ENCODE measurements at places on chromosomes 4 and X.

- no peak for DNase-seq
Observed at GRCh38 chrX:140292961-140293360, 211.9 kb downstream of the SOX3 start.

GRCh38 chrX:143095321-143095720, 69.6 kb downstream of the SPANXN4 start:
- no peak for DNase-seq

DNA sequence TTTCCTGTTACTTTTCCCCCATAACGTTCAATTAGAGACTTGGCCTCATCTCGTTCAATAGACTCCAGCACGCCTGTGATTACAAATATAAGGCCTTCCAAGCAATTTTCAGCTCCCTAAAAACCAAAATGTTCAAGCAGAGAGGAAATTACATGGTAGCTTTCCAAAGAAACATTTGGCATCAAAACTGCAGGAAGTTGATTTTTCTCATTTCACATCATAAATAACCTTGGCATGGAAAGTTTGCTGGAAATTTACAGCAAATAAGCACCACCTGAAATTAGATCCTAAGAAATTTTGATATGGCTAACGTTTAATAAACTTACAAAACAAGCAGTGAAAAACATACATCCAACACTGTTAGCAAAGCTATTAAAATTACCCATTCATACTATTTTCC, 53.3 kb downstream of the RFC1 start:
- DNase-seq = no peak

DNA sequence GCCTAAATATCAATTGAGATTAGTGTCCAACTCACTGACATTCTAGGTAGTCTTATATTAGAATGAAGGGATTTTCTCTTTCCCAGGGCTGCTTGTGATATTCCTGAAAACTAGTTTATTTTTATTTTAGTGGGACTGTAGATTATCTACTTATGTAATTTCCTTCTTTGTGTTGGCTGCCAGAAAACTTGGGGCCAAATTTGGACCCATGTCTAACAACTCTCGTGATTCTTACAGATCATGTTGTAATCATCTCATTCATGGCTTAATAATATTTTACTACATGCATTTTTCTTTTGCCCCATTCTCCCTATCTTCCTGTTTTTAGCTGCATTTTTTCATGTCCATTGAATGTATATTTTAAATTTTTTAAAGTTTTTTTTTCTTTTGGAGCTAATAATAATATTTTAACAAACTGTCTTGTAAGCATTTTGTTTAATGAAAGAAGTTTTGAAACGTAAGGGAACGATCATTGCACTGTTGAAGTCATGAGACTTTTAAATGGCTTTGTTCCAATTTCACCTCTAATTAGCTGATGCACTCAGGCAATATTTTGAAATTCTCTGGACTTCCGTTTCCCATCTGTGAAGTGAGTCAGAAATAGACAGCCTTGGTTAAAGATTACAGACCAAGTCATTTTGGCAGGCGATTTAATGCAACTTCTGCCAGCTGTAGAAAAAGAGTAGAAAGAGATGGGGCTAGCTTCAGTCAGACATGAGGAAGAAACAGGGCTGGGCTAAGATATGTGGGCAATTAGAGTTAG, 14.3 kb upstream of the TDO2 start:
- peak; percentile 82 for DNase-seq

- peak; percentile 85 for DNase-seq
Observed at GRCh38 chr4:114005569-114006442, 26.4 kb upstream of the ARSJ start.

DNA sequence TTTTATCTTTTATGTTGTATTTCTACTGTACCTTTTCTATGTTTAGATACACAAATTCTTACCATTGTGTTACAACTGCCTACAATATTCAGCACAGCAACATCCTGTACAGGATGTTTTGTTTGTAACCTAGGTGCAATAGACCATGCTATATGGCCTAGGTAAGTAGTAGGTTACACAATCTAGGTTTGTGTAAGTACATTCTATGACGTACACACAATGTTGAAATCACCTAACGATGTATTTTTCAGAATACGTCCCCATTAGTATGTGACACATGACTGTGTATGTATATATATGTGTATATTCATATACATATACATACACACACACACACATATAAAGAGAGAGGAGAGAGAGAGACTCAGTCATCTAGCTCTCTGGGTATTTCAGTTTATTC, 103.5 kb downstream of the CLNK start:
- DNase-seq = no peak

GRCh38 chr4:24104158-24104565, 214.3 kb upstream of the PPARGC1A start:
- peak; percentile 47 for DNase-seq

- DNase-seq = no peak
Observed at GRCh38 chrX:130057209-130057608, 53.1 kb downstream of the ELF4 start.

DNA sequence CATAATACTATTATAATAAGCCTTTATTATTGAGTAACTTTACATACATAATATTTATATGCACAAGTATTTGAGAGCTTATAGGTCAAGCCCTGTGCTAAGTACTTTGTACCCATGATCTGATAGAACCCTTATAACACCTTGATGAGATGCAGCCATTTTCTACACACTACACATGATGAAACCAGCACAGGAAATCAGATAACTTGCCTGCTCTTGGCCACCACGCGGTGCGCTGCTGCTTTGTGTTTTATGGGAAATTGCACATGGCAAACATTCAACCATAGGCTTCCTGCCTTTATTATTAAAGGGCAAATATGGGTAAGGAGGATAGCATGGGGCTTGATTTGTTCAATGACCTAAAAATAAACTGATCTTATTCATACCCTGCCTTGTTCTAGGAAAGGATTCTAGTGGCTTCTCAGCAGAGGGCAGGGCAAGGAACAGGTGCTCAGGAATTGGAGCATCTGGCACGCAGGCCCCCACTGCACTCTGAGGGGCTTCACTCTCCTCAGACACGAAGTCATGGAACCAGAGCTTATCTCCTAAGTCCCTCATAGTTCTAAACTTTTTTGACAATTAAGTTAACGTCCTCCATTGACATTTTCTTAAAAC, 31.6 kb upstream of the NAP1L5 start:
- DNase-seq = no peak

- no peak for DNase-seq
Observed at GRCh38 chr4:8319061-8319460, 49.5 kb downstream of the HTRA3 start.

DNA sequence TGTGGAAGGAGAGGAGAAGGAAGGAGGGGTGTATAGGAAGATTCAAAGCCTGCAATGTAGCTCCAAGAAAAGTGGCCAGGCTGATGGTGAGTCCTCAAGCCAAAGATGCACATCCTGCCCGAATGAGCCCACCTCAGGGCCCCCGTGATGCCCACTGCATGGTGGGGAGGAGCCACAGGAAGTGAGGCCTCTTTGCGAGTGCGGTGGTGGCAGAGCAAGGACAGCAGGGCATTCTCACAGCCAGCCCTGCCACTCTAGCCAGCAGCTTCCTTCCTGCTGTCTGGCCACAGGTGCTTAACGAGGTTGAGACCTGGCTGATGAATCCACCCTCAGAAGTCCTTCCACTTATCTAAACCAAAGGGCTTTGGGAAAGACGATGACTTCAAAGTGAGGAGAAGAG, 55.8 kb downstream of the BCOR start:
- no peak for DNase-seq

GRCh38 chrX:38312436-38312835, 14.9 kb downstream of the RPGR start:
- peak; percentile 74 for DNase-seq

- DNase-seq = no peak
Observed at GRCh38 chr4:141497627-141498026, 138.8 kb upstream of the IL15 start.

- DNase-seq = no peak
Observed at GRCh38 chrX:19991350-19991718, 473 bp upstream of the BCLAF3 start.

- DNase-seq = no peak
Observed at GRCh38 chrX:1488141-1488540, 35.4 kb upstream of the ASMTL start.

GRCh38 chr4:144507311-144508101, 138.4 kb upstream of the HHIP start:
- peak; percentile 53 for DNase-seq

GRCh38 chrX:2342874-2343273, 157.9 kb downstream of the DHRSX start:
- DNase-seq = peak; percentile 77

- no peak for DNase-seq
Observed at GRCh38 chr4:5815641-5816040, 77.2 kb downstream of the CRMP1 start.

- no peak for DNase-seq
Observed at GRCh38 chrX:8025705-8026104, 98.5 kb upstream of the PNPLA4 start.

GRCh38 chr4:29142708-29143107, 1577.5 kb upstream of the PCDH7 start:
- no peak for DNase-seq

DNA sequence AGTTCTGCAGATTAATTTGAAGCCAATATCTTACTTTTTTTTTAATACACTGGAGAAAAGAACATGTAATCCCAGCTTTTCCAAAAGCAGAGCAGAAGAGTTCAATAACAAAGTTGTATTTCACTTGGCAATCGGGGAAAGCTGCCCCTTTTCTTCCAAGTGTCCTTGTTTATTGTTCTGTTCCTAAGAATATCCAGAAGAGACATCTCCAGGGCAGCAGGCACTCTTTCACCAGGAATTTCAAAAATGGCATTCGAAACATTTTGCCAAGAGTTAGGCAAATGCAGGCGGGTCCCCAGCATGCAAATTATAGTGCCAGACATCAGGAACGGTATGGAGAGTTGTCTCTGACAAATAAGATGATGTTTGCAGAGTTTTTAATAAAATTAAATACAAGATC, 494.5 kb downstream of the BCOR start:
- no peak for DNase-seq

GRCh38 chr4:83138946-83139345, 24.4 kb upstream of the PLAC8 start:
- DNase-seq = no peak

- DNase-seq = no peak
Observed at GRCh38 chr4:40722576-40723161, 27.1 kb upstream of the NSUN7 start.

- no peak for DNase-seq
Observed at GRCh38 chr4:10949039-10949733, 264.6 kb upstream of the CLNK start.

GRCh38 chr4:55345054-55345453, 988 bp upstream of the SRD5A3 start:
- no peak for DNase-seq

DNA sequence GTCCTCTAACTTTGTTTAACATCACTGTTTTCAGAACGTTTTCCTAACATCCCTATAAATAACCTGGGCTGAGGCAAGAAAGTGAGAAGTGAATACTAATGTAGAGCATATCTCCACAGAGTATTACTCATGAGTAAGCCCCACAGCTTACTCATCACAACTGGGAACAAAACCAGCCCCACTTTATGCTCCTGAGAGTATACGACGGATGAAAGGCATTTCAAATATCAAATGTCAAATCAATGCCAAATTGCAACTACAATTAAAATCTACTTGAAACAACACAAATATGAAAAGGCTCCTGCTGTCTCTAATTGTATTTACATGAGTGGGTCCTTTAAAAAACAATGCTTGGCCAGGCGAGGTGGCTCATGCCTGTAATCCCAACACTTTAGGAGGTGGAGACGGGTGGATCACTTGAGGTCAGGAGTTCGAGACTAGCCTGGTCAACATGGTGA, 41.2 kb downstream of the SH3RF1 start:
- DNase-seq = peak; percentile 96

- no peak for DNase-seq
Observed at GRCh38 chr4:172740434-172740833, 428.2 kb upstream of the GALNT7 start.

GRCh38 chr4:18278244-18278643, 256.7 kb upstream of the LCORL start:
- DNase-seq = no peak

DNA sequence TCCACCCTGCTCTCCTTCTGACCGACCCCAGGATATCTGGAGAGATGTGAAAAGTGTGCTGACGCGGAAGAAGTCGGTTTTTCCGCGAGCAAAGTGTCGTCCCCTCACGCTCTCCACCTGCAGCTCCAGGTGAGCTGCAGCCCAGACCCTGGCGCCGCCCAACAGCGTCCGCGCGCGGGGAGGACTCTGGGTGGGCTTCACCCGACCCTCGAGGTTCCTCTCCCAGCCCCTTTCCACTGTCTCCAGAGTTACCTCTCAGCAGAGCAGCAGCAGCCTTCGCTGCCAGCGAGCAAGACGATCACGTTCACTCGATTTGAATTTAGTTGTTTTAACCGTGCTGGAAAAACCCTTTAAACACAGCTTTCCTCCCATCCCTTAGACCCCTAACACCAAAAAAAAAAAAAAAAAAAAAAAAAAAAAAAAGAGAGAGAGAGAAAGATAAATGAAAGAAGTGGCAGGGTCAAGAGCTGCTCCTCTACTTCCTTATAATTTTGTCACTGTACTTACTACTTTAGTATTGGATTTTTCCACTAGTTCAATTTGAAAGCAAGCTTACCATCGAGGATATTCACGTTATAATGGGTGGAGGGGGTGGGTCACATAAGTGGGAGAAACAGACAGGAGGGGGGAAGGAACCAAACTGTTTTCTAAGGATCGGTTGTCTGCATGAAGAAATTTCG, 758 bp upstream of the NR3C2 start:
- no peak for DNase-seq

- DNase-seq = no peak
Observed at GRCh38 chr4:48472794-48473193, 10.3 kb upstream of the SLC10A4 start.

DNA sequence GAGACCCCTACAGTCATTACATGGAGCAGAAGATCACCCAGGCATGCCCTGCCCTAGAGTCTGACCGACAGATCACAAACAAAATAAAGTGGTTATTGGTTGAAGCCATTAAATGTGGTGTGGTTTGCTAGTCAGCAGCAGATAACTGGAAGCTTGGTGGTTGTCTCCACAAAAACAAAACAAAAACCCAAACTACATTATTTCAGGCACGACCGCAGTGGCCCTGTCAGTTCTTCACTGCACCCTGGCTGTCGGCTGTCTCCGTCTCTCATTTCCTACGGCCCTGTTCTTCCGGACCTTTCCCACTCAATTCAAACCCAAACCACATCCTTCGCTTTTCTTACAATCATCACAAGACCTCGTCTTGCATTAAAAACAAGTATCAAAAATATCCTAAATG, 521.3 kb upstream of the ZFP42 start:
- DNase-seq = no peak

DNA sequence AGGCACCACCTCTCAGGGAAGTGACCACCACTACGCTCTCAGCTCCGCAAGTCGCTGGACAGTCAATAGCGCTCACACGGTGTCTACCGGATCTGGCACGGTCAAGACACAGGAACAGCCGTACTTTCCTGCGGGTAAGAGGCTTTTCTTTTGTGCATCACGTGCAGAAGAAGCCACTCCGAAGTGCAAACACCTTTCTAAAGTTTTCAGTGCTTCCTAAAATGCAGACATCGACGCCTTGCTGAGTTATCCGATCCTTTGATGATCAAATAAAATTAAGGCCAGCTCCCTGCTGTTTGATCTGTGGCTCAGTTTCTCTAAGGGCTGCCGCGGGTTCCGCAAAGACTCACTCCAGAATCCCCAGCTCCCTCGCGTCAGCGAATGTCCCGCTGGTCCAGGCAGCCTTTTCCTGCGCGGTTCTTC, 71.8 kb downstream of the FBXO8 start:
- no peak for DNase-seq

GRCh38 chr4:664713-665231, 9.3 kb downstream of the ATP5ME start:
- no peak for DNase-seq

Data from astrocyte of the spinal cord (primary cell).